ENCODE measurements at places on chromosomes 16 and 17. TPM values are rescaled to one million over a fixed set of nuclear protein-coding genes. Genes with fewer than 3 reads are reported as not detected.

The PNMT gene
- total RNA-seq = not detected

The NPB gene
- under 0.01 TPM for total RNA-seq

The TNK1 gene
- total RNA-seq = 5.8 TPM

The MRM1 gene
- total RNA-seq = 9.0 TPM

The BCL7C gene
- total RNA-seq = 25.1 TPM

The APRT gene
- 82.1 TPM for total RNA-seq

The MEIOB gene
- total RNA-seq = not detected

The GLP2R gene
- total RNA-seq = not detected

The ERI2 gene
- total RNA-seq = 32.2 TPM

The DPEP3 gene
- not detected for total RNA-seq

The MMP2 gene
- 29.1 TPM for total RNA-seq

The DCTN5 gene
- total RNA-seq = 90.5 TPM

The CCL16 gene
- total RNA-seq = not detected

The SCPEP1 gene
- total RNA-seq = 54.3 TPM

The KRT36 gene
- total RNA-seq = not detected

The PRSS27 gene
- total RNA-seq = 1.9 TPM

The TGFB1I1 gene
- 5.2 TPM for total RNA-seq

The CCL15 gene
- total RNA-seq = not detected

The MINK1 gene
- 76.9 TPM for total RNA-seq

The HAS3 gene
- 203 TPM for total RNA-seq

The BIRC5 gene
- total RNA-seq = 0.14 TPM

The ZNF624 gene
- 5.1 TPM for total RNA-seq

The PLEKHM1 gene
- 60.4 TPM for total RNA-seq

The HS3ST4 gene
- not detected for total RNA-seq

The ACACA gene
- 130 TPM for total RNA-seq

The ABCA8 gene
- total RNA-seq = not detected

The TNFRSF12A gene
- total RNA-seq = 279 TPM

The SCGB1C2 gene
- not detected for total RNA-seq

The ALKBH5 gene
- total RNA-seq = 123 TPM

The MPP2 gene
- total RNA-seq = not detected

The MT1F gene
- 4.3 TPM for total RNA-seq

The SPATA22 gene
- not detected for total RNA-seq

The MEOX1 gene
- total RNA-seq = not detected

The NPIPA8 gene
- total RNA-seq = not detected

The ZMYND15 gene
- total RNA-seq = 0.34 TPM

The G6PC1 gene
- total RNA-seq = not detected

The OR4D1 gene
- total RNA-seq = not detected

Measured in nasal cavity respiratory epithelium epithelial cell of viscerocranial mucosa (primary cell).